ENCODE measurements at places on chromosomes 11 and 22.
A peak's percentile ranks its signal among the peaks of the same experiment; 100 is the strongest.

- DNase-seq = peak; percentile 61
Measured at GRCh38 chr11:61832754-61833153, 4.7 kb downstream of the FADS2 start.

- no peak for DNase-seq
Measured at GRCh38 chr11:104918113-104918824, 20.0 kb upstream of the CASP12 start.

DNA sequence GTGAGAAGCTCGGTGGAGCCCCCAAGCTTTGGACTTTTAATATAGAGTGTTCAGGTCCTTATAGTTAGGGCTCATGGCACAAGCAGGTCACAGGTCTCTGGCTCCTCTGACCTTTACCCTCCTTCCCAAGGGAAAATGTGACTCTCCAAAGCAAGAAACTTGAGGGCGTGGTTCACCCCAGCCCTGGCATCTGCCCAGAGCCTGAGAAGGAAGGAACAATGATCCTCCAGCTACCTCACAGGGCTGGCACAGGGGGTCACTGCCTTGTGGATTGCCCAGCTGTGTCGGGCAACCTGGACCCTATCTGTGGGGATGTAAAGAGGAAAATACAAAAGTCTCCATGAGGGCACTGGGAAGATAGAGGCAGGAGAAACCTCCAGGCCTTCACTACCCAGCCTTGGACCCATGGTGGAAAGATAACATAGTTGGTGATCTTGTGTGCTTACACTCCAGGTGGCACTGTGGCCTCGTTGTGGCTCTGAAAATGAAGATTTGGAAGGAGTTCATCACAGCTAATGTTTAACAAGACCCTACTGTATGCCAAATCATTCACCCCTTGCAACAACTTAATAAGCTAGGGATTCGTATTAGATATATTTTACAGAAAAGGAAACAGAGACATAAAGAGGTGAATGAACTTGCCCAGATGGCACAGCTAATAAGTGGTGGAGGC, 3.8 kb upstream of the ZNF195 start:
- DNase-seq = no peak

- DNase-seq = no peak
Measured at GRCh38 chr22:29259253-29259899, 8.4 kb downstream of the RHBDD3 start.

GRCh38 chr11:71070490-71071453, 181.6 kb downstream of the SHANK2 start:
- no peak for DNase-seq

DNA sequence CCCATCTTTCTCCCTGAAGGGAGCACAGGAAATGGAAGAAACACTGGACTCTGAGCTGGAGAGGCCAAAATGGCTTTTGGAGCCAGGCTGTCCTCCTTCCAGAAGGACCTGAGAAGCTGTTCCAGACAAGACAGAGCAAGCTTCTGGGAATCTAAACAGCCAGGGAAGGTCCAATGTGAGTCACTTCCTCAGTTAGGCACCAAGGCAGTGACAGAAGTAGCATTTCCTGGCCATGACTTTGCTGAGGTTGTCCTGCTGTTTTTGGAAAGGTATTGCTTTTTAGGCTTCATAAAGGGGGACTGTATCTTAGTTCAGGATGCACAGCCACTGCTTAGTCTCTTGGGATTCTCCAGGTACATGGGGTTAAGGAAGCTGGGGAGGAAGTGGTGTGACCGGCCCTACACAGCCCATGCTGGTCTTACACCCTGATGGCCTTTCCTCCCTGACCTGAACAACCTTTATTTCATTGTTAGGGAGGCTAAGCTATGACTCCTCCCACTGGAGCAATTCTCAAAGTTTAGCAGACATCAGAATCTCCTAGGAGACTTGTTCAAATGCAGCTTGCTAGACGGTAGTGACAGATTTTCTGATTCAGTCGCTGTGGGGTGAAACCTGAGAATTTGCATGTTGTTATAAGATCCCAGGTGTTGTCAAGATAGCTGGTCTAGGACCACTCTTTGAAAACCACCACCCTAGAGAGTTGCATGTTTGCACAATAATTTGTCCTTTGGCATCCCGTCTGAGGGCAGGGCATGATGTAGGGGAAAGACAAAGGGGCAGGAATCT, 6.8 kb upstream of the INSC start:
- no peak for DNase-seq

DNA sequence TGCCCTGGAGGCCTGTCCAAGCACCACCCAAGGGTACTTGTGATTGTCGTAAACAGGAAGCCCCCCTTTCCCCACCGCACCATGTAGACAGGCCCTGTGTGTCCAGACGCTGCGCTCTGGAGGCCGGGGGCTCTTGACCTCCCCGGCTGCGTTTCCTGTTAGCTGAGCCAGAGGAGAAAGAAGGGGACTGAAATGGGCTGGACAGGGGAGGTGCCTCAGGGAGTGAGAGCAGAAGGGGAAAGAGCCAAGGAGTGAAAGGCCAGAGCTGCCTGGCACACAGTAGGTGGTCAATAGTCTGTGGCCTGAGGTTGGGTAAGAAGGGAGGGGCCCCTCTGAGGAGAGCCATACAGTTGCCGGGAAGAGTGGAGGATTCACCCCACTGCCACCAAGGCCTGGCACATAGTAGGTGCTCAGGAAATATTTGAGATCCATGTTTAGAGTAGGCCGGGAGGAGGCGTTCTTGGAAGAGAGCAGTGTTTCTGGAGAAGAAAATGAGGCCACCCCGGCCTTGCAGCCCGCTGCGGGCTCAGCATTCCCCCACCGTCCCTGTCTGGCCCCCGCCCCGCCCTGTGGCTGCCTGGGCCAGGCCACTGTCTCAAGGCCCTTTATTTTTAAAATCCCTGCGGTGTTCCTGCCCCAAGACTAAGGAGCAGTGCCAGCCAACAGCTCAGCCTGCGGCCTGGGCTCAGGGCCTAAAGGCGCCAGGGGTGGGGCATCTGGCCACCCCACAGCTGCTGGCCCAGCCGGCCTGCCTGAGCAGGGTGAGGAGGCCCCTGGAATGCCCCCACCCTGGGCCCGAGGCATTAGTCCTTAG, 13.6 kb upstream of the CDC42EP1 start:
- DNase-seq = peak; percentile 86

DNA sequence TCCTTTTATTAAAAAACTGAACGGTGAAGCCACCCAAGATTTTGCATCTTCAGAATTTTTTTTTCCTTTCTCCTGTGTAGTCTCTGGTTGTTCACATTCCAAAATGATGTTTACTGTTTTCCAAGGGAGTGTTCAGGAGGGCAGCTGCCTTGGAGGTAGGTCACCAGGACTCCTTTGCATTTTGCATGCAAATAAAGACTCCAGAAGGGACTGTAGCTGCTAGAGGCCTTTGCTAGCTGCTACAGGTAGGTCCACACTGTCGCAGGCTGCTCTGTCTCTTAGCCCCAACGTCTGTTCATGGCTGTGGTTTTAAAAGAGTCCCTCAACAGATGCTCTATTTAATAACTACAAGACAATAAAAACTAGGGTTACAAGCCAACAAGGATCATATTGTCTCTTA, 11.4 kb downstream of the CTSC start:
- DNase-seq = no peak

DNA sequence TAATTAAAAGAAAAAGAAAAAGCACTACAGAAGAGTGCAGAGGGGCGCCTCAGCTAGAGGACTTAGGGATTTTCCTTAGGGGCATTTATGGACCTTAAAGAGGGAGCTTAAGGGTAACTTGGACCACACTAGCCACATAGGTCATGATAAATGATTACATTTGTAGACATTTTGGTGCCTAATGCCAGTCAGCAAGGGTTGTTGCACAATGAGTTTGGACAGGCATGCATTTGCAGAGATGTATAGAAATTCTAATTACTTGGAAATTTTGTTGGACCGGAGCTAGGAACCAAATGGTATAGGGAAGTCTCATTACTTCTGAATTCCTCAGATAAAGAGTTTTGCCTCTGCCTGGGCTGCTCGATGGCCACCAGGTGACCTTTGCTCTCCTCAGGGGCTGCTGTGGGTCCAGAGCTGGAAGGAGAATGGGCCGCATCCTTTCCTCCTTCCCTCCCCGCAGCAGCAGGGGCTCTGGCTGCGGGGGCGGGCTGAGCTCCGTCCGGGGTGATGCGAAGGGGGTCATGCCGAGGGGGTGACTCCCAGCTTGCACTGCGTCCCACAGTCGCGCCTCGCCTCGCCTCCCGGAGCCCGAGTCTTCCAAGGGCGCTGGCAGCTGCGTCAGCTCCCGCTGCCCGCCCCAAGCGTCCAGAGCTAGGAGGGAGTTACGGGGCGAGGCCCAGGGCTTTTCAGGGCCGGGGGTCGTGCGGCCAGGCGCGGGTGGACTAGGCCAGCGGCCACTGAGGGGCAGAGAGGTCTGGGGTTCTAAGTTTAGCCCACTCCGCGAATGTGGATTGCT, 20.3 kb upstream of the MALAT1 start:
- DNase-seq = peak; percentile 79
